ENCODE measurements at places on chromosomes 7 and 10.

DNA sequence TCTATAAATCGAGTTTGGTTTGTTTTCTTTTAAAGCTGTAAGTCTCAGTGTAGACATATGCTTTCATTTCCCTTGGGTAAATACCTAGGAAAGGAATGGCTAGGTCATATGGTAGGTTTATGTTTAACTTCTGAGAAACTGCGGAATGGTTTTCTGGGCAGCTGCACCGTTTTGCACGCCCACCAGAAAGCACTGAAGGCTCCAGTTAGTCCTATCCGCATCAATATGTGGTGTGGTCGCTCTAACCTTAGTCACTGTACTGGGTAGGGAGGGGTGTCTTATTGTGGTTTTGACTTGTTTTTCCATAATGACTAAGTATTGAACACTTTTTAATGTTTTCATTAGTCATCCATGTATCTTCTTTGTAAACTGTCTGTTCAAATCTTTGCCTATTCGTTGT, 279.5 kb upstream of the AKR1E2 start:
- H3K36me3 ChIP-seq: no peaks in the 10 kb centered on the region
- no peak overlapping the region for H3K27ac ChIP-seq
- no peak overlapping the region for H3K4me3 ChIP-seq
- DNase-seq: no peak
- H3K27me3 ChIP-seq: peaks cover 18% of the 10 kb centered on the region

DNA sequence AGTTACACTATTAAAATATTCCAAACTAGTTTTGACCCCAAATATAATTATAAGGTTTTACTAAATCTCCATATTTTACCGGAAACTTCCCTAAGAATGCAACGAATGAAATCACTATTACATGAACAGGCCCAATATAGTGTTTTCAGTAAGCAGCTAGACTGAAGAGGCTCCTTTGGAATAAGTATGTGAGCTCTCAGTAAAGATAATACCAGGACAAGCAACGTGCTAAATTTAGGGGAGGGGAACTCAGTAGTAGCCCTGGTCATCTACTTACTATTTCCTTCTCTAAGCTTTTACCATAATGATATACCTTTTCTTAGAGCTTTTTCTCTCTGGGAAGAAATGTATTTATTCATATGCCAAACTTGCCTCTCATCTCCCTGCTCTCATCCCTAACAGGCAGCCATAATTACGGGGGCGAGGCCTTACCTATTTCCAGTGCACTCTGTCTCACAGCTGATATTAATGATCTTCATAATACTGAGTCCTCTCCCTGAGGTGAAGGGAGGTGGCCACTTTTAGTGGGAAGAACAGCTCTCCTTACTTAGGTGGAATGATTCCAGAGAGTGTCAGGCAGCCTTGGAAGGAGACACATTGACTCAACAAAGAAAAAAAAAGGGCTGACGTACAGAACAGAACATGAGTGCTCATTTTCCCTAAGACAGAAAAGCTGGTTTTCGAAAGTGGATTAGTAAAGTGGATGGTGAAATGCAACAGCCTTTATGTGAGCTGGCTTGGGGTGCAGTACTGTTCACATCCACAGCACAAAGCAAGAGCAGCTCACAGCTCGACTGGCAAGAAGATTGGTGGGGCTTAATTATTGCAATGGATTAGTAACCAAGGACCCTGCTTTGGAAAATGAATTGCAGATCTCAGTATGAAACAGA, 165.4 kb downstream of the GLI3 start:
- H3K27ac ChIP-seq: no peak overlapping the region
- H3K4me1 ChIP-seq: no peaks in the 10 kb centered on the region
- no peak overlapping the region for H3K4me3 ChIP-seq

GRCh38 chr10:119318411-119319160, 111.2 kb downstream of the GRK5 start:
- H3K27me3 ChIP-seq: no peaks in the 10 kb centered on the region
- peaks cover 15% of the 10 kb centered on the region for H3K36me3 ChIP-seq
- H3K27ac ChIP-seq: peak overlapping the region; percentile 38
- peaks cover 84% of the 10 kb centered on the region for H3K4me1 ChIP-seq
- no peak for DNase-seq

- DNase-seq: no peak
- H3K36me3 ChIP-seq: peaks cover 5% of the 10 kb centered on the region
- H3K4me1 ChIP-seq: no peaks in the 10 kb centered on the region
- H3K4me3 ChIP-seq: no peak overlapping the region
- peak overlapping the region; percentile 22 for H3K27ac ChIP-seq
- no peaks in the 10 kb centered on the region for H3K27me3 ChIP-seq
Observed at GRCh38 chr7:90917539-90917938, 321.4 kb downstream of the CDK14 start.

- no peak overlapping the region for H3K27ac ChIP-seq
- no peaks in the 10 kb centered on the region for H3K36me3 ChIP-seq
- DNase-seq: no peak
- no peak overlapping the region for H3K4me3 ChIP-seq
- peaks cover 62% of the 10 kb centered on the region for H3K27me3 ChIP-seq
- peaks cover 32% of the 10 kb centered on the region for H3K4me1 ChIP-seq
Observed at GRCh38 chr10:114632869-114633715, 25.0 kb downstream of the ABLIM1 start.

DNA sequence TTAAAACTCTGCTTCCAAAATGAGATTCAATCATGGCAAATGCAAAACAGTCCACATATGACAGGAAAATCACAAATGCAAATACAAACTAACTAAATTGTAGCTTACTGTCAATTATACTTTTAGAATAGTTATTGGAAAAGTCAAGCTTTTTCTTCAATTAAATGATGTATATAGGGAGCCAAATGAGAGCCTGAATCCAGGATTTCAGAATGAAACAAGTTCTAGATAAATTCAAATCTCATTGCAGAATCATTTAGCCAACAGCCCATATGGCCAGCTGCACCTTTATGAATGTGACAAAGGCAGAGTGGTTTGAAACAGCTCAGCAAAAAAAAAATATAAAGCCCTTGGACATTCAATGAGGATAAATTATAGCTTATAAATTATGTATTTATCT, 82.2 kb upstream of the SCIN start:
- no peaks in the 10 kb centered on the region for H3K4me1 ChIP-seq
- no peaks in the 10 kb centered on the region for H3K36me3 ChIP-seq
- no peak overlapping the region for H3K4me3 ChIP-seq

DNA sequence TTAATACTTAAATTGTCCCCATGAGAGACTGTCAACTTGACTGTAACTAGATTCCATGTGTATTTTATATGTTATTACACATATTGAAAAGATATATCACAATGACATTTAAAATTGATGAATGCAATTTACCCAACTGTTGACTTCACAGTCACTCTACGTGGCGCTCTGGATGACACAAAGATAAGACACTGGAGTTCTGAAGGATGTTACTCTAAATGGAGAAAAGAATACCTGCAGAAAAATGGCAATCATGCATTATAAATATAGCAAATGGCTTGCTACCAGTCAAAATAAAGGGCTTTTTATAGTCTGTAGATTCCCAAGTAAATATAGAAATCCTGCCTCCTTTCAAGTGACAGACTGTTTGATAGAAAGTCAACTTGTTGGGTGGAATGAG, 143.6 kb upstream of the KLF6 start:
- H3K4me3 ChIP-seq: no peak overlapping the region
- H3K27ac ChIP-seq: no peak overlapping the region
- H3K36me3 ChIP-seq: peaks cover 3% of the 10 kb centered on the region
- peaks cover 43% of the 10 kb centered on the region for H3K4me1 ChIP-seq
- H3K27me3 ChIP-seq: no peaks in the 10 kb centered on the region

All from stimulated activated naive B cell treated with anti-CD40 and anti-IgM and Interleukin-4, amounts not matched to agents 10 μg/mL and 1 μg/mL and 100 μg/mL, for 72 hours (primary cell).